ENCODE measurements at places on chromosomes 12 and 14. TPM values are rescaled to one million over a fixed set of nuclear protein-coding genes. Genes with fewer than 3 reads are reported as not detected.

ASB2 gene
- not detected for total RNA-seq

KRT84 gene
- not detected for total RNA-seq

KCNA5 gene
- not detected for total RNA-seq

TAS2R14 gene
- total RNA-seq, result 2.7 TPM

BATF gene
- 7.7 TPM for total RNA-seq
